ENCODE measurements at places on chromosomes 12 and 14.

GRCh38 chr14:23568600-23569331 is 1.2 kb upstream of the AP1G2 start:
- DNase-seq = no peak

DNA sequence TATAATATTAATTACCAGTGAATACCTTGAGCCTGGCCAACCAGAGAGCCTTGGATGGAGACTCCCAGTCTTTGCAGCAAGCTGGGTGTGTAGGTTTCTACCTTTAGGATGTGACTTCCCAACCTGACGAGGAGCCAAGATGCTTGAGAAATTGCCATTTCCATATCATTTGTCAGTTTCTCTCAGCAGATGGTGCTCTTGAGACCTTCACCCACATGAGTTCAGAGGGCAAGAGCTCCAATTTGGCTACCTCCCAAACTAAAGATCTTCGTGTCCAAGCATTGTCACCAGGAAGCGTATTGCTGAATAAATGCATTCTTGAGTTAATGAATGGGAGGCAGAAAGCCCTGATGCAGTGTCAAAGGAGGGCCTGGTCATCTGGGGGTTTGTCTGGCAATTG is 106.4 kb upstream of the TBX5 start:
- no peak for DNase-seq

DNA sequence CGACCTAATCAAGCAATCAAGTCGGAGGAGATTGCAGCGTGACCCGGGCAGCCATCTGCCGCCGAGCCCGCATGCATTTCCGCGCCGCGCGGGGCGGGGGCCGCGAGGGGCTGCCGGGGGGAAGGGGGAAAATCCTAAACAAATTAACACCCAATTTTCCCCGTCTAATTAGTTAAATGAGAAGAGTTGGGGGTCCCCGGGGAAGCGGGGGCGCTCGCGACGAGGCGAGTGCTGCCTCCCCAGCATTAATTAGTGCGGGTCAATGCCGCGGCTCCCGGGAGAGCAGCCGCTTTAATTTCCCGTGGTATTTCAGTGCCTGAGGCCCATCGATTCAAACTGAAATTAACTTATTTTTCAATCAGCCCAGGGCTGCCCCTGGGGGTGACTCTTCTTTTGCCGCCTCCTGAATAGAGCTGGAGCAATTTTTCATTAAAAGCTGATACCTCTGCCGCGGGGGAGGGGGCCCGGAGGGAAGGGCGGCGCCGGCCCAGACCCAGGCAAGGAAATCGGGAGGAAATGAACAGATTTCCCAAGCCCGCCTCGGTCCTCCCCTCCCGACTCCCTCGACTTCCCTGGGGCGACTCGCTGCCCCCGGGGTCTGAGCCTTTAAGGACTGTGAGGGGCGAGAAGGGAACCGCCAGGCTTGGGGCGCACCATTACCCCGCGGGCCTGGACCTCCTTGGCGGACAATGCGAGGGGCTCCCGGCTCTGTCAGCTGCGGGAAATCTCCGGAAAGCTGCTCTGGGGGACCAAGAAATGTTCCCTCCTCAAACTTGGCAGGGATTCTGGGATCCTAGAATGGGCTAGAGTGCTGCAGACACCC is 18.9 kb downstream of the VSX2 start:
- DNase-seq = no peak

- no peak for DNase-seq
These were observed 10.7 kb upstream of the GPR68 start for GRCh38 chr14:91255026-91255695.

DNA sequence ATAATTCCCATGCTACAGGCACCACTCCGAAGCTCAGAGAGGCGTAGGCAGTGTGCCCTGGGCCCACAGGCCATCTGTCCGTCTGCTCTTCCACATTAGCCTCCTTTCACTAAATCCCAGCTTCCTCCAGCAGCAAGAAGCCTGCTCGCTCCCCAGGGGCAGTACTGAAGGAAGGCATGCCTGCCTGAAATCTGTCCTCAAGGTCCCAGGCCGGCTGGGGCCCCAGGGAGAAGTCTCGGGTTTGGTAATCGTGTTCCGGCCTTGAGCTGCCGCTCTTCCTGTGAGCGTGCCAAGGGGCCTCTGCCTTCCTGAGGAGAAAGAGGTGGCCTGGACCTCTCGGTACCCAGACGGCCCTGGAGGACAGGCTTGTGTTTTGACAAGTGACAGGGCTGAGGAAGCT is 15.2 kb upstream of the DLK1 start:
- no peak for DNase-seq

DNA sequence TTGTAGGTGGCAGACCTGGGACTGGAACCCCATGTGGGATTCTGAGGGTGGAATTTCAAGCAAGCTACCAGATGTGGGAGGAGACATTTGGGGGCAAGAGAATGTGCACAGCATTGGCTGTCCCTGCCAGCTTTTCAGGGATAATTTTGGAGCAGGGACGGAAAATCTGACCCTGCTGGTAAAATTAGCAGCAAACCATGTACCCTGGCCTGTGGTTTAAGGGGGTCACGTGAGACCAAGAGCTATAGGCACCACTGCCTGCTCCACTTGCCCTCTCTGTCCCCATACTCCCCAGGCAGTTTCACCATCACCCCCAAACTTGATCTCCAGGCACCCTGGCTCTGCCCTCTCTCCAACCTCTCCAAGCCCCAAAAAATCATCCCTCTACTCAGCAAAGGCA is 13.5 kb upstream of the ZDHHC22 start:
- DNase-seq = no peak

Data from NCI-H187 (cell line).